ENCODE measurements at places on chromosomes 5 and 9. TPM values are rescaled to one million over a fixed set of nuclear protein-coding genes. Genes with fewer than 3 reads are reported as not detected.

DNA sequence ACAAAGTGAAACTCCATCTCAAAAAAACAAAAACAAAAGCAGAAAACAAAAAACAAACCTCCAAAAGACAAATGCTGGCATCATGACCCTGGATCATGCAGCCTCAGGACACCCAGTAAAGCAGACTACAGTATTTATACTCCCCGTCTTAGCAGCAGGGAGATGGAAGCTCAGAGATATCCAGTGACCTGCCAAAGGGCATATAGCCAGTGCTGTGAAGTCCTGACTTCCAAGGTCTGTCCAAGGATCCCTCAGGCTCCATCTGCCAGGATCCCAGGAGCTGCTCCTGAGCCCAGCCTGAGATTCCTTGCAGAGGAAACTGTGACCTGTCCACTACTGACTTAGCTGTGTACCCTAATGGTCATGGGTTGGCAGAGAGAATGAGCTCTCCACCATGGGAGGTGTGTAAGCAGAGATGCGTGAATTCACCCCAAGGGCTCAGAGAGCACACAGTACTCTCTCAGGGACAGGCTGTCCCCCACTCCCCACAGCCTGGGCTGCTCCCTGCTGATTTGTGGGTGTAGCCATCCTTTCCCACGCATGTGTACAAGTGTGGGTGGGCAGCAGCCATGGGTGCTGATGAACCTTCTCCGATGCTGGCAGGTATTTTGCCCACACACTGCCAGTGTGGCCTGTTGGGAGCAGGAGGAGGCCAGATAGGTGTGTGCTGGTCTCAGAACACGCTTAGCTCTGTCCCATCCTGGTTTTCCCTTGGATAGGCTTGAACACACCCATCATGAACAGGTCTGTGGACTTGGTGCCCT, 2.1 kb upstream of the WNK2 start:
- DNase-seq: no peak

DNA sequence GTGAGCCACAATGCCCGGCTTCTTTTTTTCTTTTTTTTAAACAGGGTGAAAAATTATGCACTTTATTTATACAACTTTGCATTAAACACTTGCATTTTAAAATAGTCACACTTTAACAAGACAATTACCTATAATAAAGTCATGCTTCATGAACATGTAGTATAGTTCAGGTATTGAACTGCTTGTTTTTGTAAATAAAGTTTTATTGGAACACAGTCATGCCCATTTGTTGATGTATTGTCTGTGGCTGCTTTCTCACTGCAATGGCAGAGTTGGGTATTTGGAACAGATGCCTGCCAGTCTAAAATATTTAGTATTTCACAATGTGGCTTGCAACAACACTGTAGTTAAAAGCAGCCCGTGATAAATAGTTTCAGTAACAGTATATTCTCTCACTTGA, 32.8 kb upstream of the CCL21 start:
- no peak for DNase-seq

GRCh38 chr5:40404613-40405012, 275.1 kb upstream of the PTGER4 start:
- DNase-seq: no peak

DNA sequence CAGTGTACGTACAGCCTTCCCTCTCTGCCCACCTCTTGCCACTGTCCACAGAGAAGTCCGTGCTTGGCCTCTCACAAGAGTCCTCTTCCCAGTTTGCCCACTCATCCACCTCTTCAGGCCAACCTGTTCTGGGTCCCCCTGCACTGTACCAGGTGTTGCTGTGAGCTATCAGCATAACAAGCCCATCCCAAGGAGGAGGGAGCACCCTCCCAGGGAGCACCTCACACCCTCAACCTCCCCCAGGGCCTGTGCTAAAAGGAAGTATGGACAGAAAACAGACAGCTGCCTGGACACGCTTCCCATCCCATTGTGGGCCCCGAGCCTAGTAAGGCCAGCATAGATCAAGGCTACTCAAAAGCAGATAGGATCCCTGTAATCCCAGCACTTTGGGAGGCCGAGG, 114.2 kb upstream of the ICE1 start:
- DNase-seq: no peak

GRCh38 chr9:108676355-108676754, 179.4 kb downstream of the ACTL7B start:
- DNase-seq: no peak

DNA sequence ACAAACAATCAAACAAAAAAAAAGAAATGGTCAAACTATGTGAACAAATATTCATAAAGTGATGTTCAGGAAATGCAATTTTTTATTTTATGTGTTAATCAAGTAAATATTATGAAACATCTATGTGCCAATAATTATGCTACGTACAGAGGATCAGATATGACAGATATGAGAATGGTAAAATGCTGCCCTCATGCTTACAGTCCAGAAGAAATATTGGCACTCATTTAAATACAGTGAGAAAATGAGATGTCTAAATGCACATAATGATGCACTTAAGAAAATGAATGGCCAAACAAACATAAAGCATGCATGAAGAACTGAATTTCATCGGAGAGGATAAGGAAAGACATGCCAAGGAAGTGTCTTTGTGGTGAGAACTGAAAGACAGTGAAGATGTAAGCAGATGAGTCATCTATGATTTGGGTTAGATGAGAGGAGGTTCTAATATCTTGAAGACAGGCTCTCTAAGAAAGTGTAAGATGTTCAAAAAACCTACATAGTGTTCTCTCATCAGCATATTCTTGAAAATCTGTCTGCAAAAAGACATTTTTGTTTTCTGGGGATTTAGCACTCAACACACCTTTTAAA, 1231.1 kb upstream of the ACO1 start:
- DNase-seq: no peak

- DNase-seq: no peak
Observed at GRCh38 chr9:106619211-106619610, 243.8 kb upstream of the ZNF462 start.

GRCh38 chr5:126610160-126610559, 9.4 kb downstream of the PHAX start:
- no peak for DNase-seq

DNA sequence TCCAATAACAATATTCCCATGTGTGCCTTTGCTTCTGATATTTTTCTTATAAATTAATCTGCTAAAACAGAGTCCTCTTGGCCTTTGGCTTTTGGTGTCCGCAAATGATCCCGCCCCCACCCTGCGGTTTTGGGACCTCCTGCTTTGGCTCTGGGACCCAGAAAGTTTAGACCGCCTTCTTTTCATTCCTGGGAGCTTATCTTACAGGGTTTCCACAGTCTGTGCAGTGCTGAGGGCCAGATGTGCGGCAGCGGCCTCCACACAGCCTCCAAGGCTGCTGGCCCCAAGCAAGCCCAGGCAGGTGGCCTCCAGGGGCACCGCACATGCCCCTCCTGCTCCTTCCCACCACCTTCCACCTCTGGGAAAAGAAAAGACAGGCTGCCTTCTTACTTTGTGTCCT, 191.5 kb downstream of the ERCC6L2 start:
- no peak for DNase-seq

- DNase-seq: no peak
Observed at GRCh38 chr9:121500165-121500478, 478 bp upstream of the GGTA1 start.

DNA sequence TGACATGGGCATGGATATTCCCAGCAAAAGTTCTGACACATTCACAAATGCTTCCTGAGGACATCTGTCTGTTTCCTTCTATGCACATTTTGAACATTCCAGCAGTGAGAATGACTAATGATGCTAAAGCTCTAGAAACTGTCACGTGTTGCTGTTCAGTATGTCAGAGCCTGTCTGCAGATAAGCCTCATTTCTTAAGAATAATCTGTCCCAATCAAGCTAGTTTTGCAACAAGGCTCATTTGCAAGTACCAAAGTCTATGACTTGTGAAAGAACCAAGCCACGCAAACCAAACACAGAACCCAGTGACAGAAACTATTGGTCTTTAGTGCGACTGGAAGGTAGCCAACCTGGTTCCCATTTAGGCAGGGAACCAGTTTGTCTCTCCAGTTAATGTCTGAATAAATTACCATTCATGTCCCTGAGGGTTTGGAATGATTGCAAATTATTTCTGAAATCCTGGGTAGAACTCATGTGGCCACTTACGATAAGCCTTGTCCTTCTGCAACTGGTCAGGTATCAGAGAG, 178.5 kb downstream of the C9orf152 start:
- DNase-seq: no peak

DNA sequence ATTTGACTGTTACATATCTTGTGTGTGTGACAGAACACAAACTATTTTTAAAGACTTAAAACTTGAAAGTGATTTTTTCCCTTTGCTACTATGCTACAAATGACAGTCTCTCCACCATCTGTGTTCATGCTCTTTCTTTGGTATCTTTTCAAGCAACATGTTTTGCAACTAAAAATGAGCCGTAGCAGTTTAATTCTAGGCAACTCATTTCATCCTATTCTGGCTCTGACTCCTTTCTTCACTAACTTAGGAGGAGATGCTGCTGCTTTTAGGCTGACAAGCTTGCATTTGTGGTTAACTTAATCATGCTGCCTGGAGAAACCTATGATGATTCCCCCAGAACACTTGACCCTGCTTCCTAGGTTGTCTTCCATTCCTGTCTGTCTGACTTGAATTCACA, 100.6 kb downstream of the HACD4 start:
- DNase-seq: no peak

DNA sequence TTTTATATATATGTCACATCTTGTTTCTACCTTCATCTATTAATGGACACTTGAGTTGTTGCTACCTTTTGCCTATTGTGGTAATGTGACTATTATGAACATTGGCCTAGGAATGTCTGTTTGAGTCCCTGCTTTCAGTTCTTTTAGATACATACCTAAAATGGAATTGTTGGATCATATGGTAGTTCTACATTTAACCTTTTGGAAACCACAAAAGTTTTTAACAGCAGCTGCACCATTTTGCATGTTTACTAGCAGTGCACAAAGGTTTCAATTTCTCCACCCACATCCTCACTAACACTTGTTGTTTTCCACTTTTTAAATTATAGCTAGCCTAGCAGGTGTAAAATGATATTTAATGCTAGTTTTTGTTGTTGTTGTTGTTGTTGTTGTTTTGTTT, 88.4 kb downstream of the GALNT10 start:
- DNase-seq: no peak

- DNase-seq: no peak
Observed at GRCh38 chr5:78730300-78731094, 81.9 kb upstream of the LHFPL2 start.

GKAP1 gene
- polyA plus RNA-seq: 24.7 TPM

MAMDC2 gene
- 7.0 TPM for polyA plus RNA-seq

S100Z gene
- 0.32 TPM for polyA plus RNA-seq

LIFR gene
- polyA plus RNA-seq: 87.7 TPM

GAS1 gene
- polyA plus RNA-seq: 55.3 TPM

PAPPA gene
- polyA plus RNA-seq: 3.5 TPM

ARHGEF28 gene
- polyA plus RNA-seq: 60.1 TPM

BTF3 gene
- polyA plus RNA-seq: 882 TPM

Data from left kidney (tissue), 8 donors.